NCI-H748 treated with DMSO at 0.1 percent for 48 hours (cell line): ENCODE measurements at places on chromosomes 12 and 14.

DNA sequence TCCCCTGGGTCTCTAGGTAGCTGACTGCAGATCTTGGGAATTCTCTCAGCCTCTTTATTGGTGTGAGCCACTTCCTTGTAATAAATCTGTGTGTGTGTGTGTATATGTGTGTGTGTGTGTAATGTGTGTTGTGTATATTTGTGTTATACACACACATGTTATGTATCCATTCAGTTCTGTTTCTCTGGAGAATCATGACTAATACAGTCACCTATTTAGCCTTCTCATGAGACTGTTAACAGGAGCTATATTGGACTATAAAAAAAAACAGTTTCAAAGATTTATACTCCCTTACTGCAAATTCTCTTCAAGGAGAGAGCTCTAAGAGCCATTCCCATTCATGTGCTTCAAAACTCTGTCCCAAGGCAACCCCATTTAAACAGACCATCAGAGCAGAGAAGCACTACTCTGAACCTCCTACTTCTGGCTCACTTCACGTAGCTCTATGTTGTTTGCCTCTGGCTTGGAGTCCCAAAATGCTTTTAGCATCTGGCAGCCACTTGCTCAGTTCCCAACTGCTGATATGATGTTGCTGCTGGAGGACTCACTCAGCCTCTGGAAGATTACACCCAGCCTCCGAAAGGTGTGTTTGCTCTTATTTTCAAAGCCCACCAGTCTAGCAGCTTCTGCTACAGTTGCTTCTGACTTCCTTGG is 48.7 kb upstream of the KITLG start:
- no peak for DNase-seq

- DNase-seq, result no peak
Observed at GRCh38 chr12:66365718-66366490, 63.6 kb downstream of the HELB start.

DNA sequence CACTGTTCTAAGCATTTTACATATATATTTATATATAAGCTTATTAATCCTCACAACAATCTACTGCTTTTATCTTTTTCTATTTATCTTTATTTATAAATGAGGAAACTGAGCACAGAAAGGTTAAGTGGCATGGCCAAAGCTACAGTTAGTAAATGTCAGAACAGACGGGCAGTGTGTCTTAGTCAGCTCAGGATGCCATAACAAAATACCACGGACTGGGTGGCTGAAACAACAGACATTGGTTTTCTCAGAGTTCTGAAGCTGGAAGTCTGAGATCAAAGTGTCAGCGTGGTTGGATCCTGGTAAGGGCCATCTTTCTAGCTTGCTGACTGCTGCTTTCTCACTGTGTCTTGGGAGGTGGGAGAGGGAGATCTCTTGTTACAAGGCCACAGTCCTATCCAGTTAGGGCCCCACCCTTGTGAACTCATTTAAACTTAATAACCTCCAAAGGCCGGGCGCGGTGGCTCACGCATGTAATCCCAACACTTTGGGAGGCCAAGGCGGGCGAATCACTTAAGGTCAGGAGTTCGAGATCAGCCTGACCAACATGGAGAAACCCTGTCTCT is 19.8 kb downstream of the RPGRIP1 start:
- no peak for DNase-seq

- DNase-seq, result no peak
Observed at GRCh38 chr14:71382315-71382714, 475.1 kb downstream of the PCNX1 start.

DNA sequence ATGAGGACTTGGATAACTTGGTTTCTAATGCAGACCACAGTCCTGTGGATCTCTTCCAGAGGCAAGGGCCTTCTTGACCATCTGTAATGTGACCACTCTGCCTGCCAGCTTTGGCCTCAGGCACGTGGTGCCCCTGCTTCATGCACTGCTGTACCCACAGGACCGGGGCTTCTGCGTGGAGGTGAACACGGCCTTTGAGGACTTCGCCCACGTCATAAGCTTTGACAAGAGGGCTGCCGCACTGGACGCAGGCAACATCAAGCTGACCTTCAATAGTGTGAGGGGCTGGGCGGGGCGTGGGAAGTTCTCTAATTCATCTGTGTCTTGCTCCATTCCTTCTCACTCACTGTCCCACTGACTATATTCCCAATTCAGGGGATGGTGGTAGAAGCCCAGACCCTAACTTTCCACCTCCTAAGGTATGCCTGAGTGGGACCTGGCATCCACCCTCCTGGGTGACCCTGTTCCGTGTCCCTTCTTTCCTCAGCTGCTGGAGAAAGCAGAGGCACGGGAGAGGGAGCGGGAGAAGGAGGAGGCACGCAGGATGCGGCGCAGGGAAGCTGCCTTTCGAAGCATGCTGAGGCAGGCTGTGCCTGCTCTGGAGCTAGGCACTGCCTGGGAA is 18.5 kb downstream of the PRPF40B start:
- no peak for DNase-seq

- no peak for DNase-seq
Observed at GRCh38 chr14:73749706-73750530, 35.7 kb upstream of the PNMA1 start.

DNA sequence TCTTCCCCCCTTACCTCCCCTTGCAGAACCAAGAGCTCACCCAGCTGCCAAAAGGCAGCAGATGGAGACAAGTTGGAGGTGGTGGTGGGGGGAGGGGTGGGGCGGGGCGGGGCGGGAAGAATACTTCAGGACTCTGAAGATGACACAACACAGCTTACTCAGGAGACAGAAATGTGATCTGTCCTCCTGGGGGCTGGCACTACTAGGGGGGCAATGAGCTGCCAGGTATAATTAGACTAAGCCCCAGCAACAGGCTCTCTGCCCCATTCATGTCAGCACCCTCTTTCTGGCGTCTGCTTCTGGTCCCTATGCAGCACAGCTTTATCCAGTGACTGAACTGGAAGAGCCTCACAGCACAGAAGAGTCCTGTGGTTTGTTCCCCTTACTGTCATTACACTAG is 407.0 kb downstream of the MED13L start:
- DNase-seq, result no peak

DNA sequence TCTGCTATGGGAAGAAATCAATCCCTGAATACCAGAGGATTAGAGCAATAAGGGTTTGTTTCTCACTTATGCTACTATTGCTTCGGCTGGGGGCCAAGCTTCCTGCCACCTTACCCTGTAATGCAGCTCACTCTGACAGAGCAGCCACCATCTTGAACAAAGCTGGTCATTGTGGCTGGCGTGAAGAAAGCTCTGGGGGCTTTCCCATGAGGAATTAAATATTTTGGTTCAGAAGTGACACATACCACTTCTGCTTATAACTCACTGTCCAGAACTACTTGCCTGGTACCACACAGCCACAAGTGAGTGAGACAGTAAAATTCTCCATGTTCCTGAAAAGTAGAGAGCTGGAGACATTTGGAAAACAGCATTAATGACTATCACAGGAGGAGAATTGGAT is 82.6 kb downstream of the GALNT8 start:
- DNase-seq, result no peak

GRCh38 chr12:40376533-40377267 is 151.9 kb downstream of the LRRK2 start:
- no peak for DNase-seq

DNA sequence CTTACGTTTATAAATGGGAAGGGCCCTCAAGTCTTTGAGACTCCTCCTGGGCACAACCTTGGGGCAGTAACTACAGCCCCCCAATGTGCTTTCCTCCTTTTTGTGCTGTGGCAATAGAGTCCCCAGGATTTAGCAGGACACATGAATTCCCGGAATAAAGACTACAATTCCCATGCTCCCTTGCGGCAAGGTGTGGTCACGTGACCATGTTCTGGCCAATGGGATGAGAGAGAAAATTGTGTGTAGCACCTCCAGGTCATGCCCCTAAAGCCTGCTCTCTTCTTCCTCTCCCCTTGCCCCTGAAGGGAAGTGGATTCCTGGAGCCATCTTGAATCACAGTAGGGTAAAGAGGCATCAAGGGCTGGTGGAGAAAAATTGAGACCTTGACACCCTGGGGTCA is 295.1 kb upstream of the SFSWAP start:
- DNase-seq, result no peak

GRCh38 chr12:113912760-113913329 is 53.3 kb downstream of the RBM19 start:
- peak; percentile 37 for DNase-seq

GRCh38 chr14:83909507-83909906 is 1620.4 kb upstream of the FLRT2 start:
- no peak for DNase-seq

DNA sequence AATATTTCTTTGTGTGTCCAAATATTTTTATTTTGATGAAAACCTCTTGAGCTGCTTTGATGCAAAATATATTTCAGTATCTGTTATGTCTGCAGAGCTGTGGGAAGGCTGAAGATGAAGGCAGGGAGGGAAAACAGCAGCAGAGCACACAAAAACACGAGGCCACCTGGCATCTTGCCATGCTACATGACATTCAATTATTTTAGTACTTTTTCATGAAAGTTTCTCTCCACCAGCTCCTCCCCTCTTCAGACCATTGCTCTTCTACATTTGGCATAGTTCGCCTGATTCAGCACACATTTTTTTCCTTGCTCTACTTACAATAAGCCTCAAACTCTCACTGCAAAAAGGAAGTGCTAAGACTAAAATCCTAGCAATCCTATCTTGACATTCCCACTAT is 4.6 kb upstream of the ALX1 start:
- no peak for DNase-seq

GRCh38 chr12:83850531-83850930 is 1062.1 kb downstream of the SLC6A15 start:
- DNase-seq, result no peak

DNA sequence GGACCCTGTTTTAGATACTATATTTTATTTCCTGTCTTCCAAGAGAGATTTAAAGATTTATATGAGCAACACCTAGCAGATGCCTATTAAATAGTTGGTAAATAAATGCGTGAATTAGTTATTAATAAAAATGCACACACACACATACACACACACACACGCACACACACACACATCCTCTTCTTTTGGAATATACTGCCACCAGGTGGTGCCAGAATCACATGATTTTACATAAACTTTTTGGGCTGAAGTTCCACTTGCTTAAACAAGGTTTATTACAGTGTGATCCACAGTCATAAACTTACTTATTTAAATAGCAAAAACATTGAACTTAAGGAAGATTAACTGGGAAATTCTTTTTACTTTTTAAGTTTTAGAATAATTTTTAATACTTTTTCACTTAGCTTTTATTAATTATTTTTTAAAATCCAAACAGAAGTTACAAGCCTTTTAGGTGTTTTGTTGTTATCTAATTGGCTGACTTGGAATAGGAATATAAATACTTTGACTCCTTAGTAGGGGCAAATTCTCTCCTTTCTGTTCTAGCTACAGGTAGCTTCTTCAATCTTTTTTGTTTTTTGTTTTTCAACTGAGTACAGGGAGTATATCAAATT is 17.5 kb downstream of the RAD51B start:
- no peak for DNase-seq

GRCh38 chr14:73463411-73463810 is 5.1 kb upstream of the NUMB start:
- no peak for DNase-seq

DNA sequence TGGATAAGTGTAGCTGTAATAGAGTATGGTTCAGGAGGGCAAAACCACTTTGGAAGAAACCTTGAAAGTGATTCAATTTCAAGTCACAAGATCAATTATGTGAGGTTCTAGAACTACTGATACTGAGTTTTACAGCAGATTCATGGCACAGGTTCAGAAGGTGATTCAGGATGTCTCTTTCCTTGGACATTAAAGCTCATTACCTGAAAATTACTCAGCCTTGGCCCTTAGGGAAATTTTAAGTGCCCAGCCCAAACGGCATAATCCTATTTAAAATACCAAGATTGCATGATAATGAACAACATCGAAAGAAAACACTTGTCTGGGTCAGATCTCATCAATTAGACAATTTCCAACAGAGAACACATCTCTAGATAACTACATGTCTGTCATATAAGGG is 70.2 kb upstream of the SLC38A2 start:
- no peak for DNase-seq
